SK-N-MC (cell line): ENCODE measurements at places on chromosomes 5 and 9.

- no peak for DNase-seq
Measured at GRCh38 chr9:105693435-105694189, 729 bp upstream of the TMEM38B start.

- no peak for DNase-seq
Measured at GRCh38 chr5:139495638-139496435, 13.3 kb upstream of the STING1 start.

DNA sequence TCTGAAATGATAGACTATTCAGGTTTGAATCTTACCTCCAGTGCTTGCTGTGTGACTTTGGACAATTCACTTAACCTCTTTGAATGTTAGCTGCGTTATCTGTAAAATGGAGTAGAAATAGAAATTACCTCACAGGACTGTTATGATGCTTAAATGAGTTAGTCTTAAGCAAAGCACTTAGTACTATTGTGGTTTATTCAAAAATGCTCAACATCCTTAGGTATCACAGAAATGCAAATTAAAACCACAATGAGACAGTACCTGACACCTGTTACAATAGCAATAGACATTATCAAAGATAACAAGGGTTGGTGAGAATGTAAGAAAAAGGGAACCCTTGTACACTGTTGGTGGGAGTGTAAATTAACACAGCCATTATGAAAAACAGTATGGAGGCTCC is 77.6 kb upstream of the FREM1 start:
- no peak for DNase-seq

GRCh38 chr5:113340537-113340936 is 94.3 kb downstream of the TSSK1B start:
- no peak for DNase-seq

GRCh38 chr5:168315416-168316138 is 24.1 kb downstream of the WWC1 start:
- DNase-seq: no peak

DNA sequence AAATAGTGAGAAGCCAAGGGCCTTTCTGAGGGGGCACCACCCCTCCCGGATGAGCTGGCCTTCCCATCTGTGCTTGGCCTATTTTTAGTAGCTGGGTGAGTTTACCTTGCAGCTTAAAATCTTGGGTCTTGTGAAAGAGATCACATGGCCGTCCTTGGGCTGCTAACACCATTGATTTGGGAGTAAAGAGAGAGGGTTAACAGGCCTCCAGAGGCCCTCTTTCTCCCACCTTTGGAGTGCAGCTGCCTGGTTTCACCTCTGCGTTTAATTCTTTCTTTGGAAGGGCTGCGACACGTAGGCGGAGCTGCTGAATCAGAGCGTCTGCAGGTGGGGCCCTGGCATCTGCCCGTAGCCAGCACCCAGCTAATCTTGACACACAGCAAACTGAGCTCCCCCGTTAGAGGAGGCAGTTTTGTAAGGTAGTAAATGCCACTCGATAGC is 12.8 kb downstream of the OLFM1 start:
- DNase-seq: no peak

- DNase-seq: no peak
Measured at GRCh38 chr9:112028242-112029221, 131.9 kb downstream of the UGCG start.

DNA sequence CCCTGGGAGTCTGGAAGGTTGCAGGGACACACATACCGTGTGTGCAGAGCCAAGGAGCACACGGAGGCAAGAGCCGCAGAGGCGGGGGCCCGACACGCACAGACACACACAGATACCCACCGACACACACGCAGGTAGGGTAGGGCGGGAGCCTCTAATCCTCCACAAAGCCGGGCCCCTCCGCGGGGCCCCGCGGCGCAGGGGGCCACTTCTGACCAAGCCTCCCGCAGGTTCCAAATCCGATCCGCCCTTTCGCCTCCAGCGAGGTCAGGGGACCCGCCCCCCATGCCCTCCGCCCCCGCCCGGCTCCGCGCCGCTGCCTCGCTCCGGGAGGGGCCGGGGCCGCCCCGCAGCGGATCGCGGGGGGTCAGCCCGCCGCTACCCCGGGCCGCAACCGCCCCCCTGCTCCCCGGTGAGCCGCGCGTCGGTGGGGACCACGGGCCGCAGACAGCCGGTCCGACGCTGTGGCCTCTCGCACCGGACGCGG is 1.4 kb upstream of the LMX1B start:
- DNase-seq: no peak

DNA sequence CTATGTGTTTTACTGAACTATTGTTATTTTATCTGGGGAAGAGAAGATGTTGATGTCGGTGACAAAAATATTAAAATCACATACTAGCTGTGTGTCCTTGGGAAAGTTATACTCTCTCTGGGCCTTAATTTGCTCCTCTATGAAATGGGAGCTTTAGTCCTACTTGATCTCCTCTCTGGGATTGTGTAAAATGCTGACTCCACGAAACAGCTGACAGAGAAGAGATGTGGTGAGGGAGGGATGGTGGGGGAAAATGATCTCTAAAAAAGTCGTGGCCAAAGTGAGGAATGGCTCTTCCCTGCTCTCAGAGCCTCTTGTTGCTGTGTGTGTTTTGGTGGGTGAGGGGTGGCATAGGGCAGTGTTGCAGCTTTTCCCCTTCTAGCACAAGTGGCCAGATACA is 173.7 kb downstream of the MELK start:
- no peak for DNase-seq

DNA sequence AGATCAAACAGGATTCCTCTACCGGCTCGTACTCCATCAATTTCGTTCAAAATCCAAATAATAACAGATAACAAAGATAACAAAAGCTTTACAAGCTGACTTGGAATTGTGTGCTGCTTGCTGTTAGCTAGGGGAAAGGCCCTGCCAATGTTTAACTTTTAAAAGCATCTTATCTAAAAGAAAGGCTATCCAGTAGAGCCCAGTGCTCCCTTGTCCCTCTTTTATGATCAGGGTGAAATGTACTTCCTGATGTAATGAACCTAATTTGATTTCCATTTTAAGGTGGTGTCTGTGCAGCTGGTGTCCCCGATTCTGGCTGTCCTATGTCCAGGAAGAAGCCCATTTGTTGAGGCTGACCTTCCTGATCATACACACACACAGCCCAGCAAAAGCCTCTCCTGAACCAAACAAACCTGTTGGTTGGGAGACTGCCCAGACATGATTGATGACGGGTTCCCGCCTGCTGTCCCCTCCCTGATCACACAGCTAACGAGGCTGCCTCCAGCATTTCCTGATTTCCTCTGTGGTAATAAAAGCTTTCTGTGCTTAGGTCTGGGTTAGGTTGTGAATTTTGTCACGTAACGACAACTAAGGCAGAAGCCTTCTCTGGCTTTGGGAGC is 54.1 kb downstream of the PWWP2A start:
- DNase-seq: no peak

DNA sequence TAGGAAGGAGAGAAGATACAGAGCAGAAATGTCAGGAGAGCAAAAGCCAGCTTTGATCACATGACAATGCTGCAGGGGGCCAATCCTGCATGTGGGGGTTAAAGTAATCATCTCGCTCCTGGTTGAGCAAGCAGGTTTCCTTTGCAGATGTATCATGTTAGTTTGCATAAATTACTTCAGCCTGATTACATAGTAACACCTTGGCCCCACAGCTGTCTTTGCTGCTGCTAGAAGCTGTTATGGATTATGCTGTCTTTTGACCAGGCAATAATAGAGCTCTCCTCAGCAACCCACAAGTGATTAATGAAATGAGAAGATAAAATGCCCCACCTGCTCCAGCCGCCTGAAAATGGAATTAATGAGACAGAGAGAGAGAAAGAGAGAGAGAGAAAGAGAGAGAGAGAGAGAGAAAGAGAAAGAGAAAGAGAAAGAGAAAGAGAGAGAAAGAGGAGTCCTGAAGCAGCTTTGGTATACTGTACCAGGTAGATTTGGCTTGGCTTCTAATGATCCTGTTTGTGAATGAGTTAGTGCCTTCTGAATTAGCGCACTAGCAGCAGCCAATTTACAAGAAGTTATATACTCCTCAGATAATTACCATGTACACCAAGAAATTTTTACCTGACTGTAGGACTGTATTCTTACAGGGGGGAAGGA is 174.3 kb upstream of the RORB start:
- DNase-seq: no peak

DNA sequence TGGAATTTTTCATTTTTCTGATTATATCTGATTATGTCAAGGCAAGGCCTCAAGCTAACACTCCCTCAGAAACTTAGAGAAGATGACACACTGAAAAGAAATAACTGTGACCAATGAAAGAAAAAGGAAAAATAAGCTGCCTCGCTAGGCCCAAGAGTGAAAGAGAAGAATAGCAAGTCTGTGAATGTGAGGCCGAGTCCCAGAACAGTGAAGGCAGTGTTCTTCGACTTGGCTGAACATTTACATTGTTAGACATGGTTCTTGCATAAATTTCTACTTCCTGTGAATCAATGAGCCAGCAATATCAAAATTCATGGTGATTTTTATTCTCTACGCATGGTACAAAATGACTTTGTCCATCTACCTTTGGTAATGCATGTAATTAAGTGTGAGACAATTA is at the start of gene ATP10B:
Gene ATP10B, minus strand, starts transcription at position 163 of the 400 bp plus-strand sequence. CDS start 164,137 bp downstream, outside the sequence.
- DNase-seq: no peak
